Progenitor cell of endocrine pancreas (in vitro differentiated cells): ENCODE measurements at places on chromosomes 16 and 17. TPM values are rescaled to one million over a fixed set of nuclear protein-coding genes. Genes with fewer than 3 reads are reported as not detected.

Gene CHTF18
- 90.0 and 99.3 TPM in 2 replicates for total RNA-seq

Gene GAS2L2
- 0.10 and 0.11 TPM in 2 replicates for total RNA-seq

Gene KRTAP1-5
- total RNA-seq: not detected in 2 replicates

Gene PEMT
- 61.3 and 67.0 TPM in 2 replicates for total RNA-seq

Gene C1QTNF8
- not detected in 2 replicates for total RNA-seq

Gene SMIM36
- not detected in 2 replicates for total RNA-seq
